ENCODE measurements at places on chromosomes 5 and 9.

- no peak for DNase-seq
Measured at GRCh38 chr9:116095403-116095802, 58.2 kb upstream of the PAPPA start.

GRCh38 chr5:78895616-78896015 lies 89.5 kb downstream of the ARSB start:
- DNase-seq: no peak

DNA sequence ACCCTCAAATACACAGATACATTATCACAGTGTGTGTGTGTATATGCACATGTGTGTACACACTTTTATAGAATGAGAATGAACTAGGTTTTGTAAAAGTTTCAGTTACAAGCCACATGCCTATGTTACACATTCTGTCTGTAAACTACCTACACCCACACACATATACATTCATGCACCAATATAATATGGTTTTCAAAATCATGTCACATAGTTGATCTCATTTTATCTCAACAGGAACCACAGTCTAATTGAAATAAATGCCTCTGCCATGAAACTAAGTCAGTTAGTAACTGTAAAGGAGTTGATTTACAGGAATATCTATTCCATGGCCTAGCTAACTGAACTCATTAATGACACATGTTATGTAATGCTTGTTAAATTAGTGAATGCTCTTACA lies 646.6 kb downstream of the PDE4D start:
- DNase-seq: no peak

GRCh38 chr5:143721925-143722324 lies 90.0 kb upstream of the HMHB1 start:
- DNase-seq: peak; percentile 36

- no peak for DNase-seq
Measured at GRCh38 chr9:95211028-95211427, 106.5 kb downstream of the FANCC start.

GRCh38 chr9:13146840-13147239 lies 132.7 kb downstream of the MPDZ start:
- DNase-seq: no peak

GRCh38 chr5:109558952-109559351 lies 130.8 kb upstream of the MAN2A1 start:
- DNase-seq: no peak

DNA sequence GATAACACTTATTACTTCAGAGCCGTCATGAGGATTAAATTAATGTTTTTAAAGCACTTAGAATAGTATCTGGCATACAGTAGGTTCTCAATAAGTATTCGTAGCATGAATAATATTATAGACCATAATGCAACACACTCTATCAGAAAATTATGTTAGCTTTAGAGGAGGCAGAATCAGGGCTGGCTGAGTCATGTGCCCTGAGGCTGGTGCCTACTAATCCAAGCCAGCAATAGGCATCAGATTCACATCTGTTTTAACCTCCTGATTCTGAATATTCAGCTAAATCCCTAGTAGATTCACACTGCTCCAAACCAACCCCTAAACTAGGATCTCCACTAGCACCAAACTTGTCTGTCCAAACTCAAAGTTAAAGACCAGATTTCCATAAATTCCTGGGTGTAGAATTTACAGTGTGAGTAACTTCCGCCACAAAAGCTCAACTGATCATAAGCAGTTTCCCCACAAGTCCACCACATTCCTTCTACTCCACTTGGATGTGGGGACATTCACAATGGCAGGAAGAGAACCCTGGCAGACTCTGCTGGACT lies 170.0 kb upstream of the DAPK1 start:
- peak; percentile 45 for DNase-seq

GRCh38 chr9:136946228-136947027 lies 1.4 kb downstream of the C8G start:
- DNase-seq: no peak

Data from A673 (cell line).